Activated CD8-positive, alpha-beta memory T cell treated with anti-CD3 and anti-CD28 coated beads for 48 hours (primary cell): ENCODE measurements at places on chromosomes 7 and 10.

DNA sequence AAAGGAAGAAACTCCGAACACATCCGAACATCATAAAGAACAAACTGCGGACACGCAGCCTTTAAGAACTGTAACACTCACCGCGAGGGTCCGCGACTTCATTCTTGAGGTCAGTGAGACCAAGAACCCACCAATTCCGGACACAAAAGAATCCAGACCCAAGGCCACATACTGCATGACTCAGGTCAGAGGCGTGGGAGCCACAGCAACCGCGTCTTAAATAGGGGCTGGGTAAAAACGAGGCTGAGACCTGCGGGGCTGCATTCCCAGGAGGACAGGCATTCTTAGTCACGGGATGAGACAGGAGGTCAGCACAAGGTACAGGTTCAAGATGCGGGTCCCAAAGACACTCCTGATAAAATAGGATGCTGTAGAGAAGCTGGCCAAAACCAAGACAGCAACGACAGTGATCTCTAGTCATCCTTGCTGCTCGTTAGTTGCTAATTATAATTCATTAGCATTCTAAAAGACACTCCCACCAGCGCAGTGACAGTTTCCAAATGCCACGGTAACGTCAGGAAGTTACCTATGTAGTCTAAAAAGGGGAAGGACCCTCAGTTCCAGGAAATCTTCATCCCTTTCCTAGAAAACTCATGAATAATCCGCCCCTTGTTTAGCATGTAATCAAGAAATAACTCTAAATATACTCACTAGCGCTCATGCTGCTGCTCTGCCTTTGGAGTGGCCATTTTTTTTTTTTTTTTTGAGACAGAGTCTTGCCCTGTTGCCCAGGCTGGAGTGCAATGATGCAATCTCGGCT lies 19.3 kb downstream of the AP5Z1 start:
- DNase-seq = no peak

GRCh38 chr10:43825984-43826383 lies 177.3 kb upstream of the ZNF32 start:
- no peak for DNase-seq

GRCh38 chr7:145902123-145902522 lies 214.5 kb upstream of the CNTNAP2 start:
- DNase-seq = no peak

DNA sequence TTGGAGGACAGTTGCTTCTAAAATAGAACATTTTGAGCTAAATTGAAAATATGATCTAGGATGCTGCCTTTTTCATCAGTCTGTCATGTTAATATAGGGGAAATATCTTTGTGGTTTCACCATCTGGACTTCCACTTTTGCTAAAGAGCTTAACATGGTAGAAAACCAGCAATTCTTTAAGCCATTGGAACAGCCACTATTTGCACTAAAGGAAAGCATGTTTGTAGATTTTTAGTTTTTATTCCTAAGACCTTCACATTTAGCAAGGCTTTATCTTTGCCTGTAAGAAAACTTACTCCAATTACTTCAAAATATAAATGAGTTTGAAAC lies 291.0 kb downstream of the RNLS start:
- no peak for DNase-seq

- DNase-seq = no peak
Observed at GRCh38 chr7:80967071-80967916, 48.4 kb upstream of the SEMA3C start.

DNA sequence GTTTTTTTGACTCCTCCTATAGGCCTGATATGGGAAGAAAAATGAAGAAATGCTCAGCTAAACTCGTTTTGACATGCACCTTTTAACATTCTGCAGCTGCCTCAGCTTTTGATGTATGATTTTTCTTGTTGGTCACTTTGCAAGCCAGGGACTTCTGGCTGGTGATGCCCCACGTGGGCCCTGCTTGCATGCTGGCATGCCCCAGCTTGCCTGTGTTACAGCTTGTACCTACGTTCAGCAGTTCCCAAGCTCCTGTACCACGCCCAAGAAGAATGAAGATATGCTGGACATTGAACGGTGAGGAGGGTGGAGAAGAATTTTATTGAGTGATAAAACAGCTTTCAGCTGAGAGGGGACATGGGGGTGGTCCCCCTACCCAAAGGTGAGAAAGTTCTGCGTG lies 245.6 kb upstream of the FZD8 start:
- no peak for DNase-seq
